Activated T-cell treated with anti-CD3 and anti-CD28 coated beads, Interleukin-2, amount 50 U/mL, for 48 hours (primary cell): ENCODE measurements at places on chromosomes 11 and 22.
A peak's percentile ranks its signal among the peaks of the same experiment; 100 is the strongest.

GRCh38 chr22:35629406-35630216 is 12.5 kb upstream of the MB start:
- DNase-seq: peak; percentile 77

DNA sequence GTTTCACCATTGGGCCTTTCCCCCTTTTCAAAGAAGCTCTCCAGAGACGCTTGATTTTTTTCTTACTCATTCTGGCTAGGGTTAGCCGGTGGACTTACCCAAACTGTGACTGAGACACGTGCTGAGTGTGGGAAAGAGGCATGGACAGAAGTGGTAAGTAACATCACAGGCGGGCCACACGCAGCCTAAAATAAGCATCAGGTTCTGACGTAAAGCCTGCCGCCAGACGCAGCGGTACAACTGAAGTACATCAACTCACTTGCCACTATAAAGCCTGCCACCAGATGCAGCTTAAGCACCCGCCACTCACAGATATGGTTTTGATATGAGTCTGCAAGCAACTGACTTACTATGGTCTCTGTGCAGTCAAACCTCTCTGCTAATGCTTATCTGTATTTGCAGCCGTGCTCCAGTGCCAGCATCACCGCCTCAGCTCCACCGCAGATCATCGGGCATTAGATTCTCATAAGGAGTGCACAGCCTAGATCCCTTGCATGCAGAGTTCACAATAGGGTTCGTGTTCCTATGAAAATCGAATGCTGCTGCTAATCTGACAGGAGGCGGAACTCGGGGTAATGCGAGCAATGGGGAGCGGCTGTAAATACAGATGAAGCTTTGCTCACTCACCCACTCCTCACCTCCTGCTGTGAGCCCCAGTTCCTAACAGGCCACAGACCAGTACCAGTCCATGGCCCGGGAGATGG is 58.8 kb downstream of the PHF21B start:
- no peak for DNase-seq

GRCh38 chr22:25078591-25078990 is 121.1 kb upstream of the CRYBB3 start:
- DNase-seq: no peak

DNA sequence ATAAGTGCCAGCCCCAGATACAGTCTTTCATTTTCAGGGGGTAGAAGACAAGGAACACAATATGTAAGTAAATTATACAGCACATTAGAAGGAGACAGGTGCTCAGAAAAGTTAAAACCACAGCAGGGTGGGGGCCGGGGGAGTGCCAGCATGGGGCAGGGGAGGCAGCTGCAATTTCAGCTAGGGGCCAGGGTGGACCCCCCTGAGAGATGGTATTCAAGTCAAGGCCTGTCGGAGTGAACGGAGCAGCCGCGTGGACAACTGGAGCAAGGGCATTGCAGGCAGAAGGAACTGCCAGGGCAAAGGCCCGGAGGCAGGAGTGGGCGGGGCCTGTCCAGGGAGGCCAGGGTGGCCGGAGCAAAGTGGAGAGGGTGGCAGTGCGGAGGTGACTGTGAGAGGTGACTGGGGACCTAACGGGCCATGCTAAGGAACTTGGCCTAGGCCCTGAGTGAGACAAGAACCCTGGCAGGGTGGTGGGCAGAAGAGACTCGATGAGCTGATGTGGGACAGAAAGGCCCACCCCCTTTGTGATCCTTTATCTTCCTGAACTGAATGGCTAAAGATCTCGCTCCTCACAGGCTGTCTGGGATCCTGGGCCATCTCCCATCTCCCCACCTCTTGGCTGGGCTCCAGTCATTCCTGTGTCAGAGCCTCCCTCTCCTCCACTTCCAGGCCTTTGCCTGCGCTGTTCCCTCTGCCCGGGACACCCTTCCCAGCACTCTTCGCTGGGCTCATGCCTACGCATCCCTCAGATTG is 22.4 kb upstream of the FLRT1 start:
- no peak for DNase-seq

GRCh38 chr11:95849087-95849825 is 59.0 kb downstream of the CEP57 start:
- no peak for DNase-seq
